ENCODE measurements at places on chromosomes 4 and X. TPM values are rescaled to one million over a fixed set of nuclear protein-coding genes. Genes with fewer than 3 reads are reported as not detected.

ASB9 gene
- total RNA-seq = 0.49 TPM

ZCCHC18 gene
- total RNA-seq = 3.9 TPM

CXCL11 gene
- total RNA-seq = 0.53 TPM

MAPK10 gene
- total RNA-seq = not detected

HSPA4L gene
- 1.3 TPM for total RNA-seq

FANCB gene
- total RNA-seq = 11.9 TPM

MAP3K15 gene
- total RNA-seq = 0.21 TPM

SMR3B gene
- not detected for total RNA-seq

P2RY4 gene
- 0.23 TPM for total RNA-seq

NLRP2B gene
- total RNA-seq = not detected

FRMPD4 gene
- not detected for total RNA-seq

UGT2B15 gene
- not detected for total RNA-seq

Measured in activated CD8-positive, alpha-beta memory T cell treated with anti-CD3 and anti-CD28 coated beads, Interleukin-2, amount 10 ng/mL, durations not matched to agents 7 days and 5 days (primary cell).